Panc1 (cell line): ENCODE measurements at places on chromosomes 2 and 18.
A peak's percentile ranks its signal among the peaks of the same experiment; 100 is the strongest.

DNA sequence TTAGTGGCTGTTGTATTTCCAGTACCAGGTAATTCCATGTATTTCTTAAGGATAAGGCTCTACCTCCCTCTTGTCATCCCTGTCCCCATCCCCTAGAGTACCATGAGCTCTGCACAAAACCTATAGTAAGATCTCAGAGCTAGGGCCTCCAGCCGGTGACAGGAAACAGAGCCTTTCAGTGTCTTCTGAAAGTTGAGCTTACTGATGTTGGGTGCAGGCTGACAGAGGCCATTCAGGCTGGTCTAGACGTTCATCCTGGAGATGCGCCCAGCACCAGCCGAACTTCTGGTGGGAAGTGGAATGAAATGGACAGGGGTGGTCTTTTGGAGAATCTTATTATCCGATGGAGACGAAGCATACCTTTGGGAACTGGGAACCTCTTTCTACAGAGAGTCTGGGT is 16.7 kb upstream of the LYPD6B start:
- no peak for DNase-seq

DNA sequence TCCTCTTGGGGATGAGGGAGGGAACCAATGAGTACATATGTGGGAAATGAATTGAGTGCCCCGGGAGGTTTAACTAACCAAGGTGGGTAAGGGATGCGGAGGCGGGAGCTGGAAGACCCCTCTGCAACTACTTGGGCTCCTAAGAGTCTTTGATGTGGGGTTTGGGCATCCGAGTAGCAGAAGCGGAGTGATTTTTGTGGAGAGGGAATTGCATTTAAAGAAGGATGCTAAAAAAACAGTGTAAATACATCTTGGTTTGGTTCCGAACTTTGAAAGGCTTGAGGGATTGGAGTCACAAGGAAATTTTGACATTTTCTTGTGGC is 215.7 kb downstream of the MCFD2 start:
- no peak for DNase-seq

DNA sequence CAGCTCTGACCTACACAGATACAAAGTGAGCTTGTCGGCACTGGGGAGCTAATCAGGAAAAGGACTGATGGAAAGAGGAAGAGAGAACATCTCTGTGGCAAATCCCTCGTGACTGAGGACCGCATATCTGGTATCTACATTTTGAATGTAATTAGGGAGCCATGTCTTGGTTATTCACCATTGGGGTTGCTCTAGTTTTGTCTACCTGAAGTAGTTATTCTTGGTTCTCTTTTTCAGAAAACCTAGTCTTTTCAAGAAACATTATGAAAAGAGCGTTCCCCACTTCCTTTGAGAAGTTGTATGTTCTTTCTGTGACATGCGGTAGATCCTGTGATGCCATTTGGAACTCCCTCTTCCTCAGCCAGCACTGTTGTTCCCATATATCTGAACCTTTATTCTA is 104.4 kb downstream of the DOCK10 start:
- DNase-seq: no peak

- DNase-seq: no peak
Measured at GRCh38 chr18:79910563-79911343, 40.7 kb downstream of the SLC66A2 start.

DNA sequence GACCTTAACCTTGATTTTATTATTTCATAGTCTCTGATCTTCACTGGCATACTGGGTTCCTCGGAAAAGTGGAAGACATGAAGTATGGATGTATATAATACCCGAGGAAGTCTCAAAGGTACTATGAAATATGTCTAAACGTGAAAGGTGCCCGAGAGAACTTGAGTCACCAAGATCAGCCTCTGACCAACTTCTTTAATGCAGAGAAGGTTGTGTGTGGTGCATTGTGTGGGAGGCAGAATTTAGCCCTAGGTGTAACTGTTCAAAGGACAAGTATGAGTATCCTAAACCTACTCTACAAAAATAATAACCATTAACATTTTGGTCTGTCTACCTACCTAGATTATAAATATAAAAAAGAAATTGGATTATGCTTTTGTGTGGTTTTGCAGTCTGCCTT is 36.1 kb downstream of the OSBPL6 start:
- DNase-seq: no peak

- no peak for DNase-seq
Measured at GRCh38 chr2:237540823-237541222, 25.6 kb upstream of the PRLH start.

DNA sequence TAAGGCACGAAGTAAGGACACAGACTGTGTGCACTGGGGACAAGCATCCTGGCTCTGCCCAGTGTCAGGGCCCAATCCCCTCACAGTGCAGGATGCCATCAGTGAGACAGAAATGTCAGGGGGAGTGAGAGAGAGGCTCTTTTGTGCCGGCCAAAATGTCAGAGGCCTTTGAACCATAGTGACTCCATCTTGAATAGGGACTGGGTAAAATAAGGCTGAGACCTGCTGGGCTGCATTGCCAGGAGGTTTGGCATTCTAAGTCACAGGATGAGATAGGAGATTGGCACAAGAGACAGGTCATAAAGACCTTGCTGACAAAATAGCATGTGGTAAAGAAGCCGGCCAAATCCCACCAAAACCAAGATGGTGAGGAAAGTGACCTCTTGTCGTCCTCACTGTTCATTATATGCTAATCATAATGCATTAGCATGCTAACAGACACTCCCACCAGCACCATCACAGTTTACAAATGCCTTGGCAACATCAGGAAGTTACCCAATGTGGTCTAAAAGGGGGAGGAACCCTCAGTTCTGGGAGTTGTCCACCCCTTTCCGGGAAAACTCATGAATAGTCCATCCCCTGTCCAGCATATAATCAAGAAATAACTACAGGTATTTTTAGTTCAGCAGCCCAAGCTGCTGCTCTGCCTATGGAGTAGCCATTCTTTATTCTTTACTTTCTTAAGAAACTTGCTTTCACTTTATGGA is 337.4 kb downstream of the LPIN1 start:
- DNase-seq: no peak

DNA sequence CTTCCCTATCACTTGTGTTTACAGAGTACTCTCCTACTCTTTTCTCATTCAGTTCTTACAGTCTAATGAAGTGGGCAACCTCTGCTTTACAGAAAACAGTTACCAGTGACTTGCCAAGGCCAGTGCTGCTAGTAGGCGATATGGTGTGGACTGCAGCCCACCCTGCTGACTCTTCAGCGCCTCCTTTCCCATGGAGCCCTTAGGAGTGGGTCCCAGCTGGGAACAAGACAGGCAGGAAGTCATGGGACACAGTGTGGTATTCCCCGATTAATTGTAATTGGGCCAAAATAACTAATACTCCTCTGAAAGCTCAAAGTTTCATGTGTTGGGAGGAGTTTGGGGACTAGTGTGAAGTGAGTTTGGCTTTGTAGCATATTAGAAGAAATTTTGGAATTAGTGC is 120.1 kb upstream of the EML6 start:
- no peak for DNase-seq

DNA sequence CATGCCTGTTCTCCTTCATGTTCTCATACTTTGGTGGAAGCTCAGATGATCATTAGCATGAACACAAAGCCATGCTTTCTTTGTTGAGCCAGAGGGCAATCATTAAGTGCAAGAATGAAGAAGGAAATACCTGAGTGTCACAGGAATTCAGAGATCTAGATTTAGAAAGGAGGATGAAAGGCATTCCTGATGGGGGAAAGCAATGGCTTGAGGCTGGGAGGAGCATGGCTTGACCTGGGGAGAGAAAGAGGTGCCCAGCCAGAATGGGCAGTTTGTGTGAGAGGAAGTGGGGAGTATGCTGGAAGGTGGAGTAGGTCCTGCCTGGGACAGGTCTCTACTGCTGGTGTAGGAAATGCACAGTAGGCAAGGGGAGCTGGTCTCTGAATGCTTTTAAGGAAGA is 35.1 kb downstream of the SLC4A3 start:
- no peak for DNase-seq

GRCh38 chr18:56086176-56086575 is 498.2 kb upstream of the TCF4 start:
- no peak for DNase-seq

DNA sequence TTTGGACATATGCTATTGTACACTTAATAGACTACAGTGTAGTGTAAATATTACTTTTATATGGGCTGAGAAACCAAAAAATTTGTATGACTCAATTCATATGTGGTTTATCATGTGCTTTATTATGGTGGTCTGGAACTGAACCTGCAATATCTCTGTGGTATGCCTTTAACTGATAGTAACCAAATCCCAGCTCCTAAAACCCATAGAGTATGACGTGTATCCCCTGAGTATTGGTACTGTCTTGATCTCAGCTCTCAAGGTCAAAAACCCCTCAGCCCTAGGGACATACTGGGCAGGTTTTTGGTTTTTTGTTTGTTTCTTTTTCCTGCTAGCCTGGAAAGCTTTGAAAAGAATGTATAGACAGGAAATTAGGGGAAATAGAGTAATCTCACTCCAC is 42.2 kb upstream of the ARHGAP15 start:
- DNase-seq: no peak

GRCh38 chr2:225270861-225271260 is 128.6 kb upstream of the NYAP2 start:
- DNase-seq: no peak

DNA sequence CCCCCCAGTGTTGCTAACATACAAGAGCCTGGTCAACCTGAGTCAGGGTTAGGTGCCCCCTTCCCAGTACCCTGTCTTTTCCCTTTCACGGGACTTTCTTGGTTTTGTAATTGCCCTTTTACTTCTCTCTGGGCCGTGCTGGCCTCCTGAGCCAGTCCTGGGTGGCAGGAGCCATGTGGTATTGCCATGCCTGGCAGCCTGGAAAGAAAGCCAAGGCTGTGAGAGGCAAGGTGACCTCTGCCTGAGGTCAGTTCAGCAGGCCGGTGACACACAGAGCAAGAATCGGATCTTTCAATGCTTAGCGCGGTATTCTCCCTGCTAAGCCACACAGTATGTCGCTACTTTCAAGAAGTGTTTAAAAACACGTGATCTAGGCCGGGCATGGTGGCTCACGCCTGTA is 52.3 kb downstream of the C18orf63 start:
- no peak for DNase-seq

GRCh38 chr18:79890674-79891073 is 60.8 kb downstream of the SLC66A2 start:
- no peak for DNase-seq

GRCh38 chr18:2336690-2337392 is 234.5 kb downstream of the METTL4 start:
- DNase-seq: no peak

- DNase-seq: no peak
Measured at GRCh38 chr2:10914272-10914693, 2.5 kb downstream of the KCNF1 start.

DNA sequence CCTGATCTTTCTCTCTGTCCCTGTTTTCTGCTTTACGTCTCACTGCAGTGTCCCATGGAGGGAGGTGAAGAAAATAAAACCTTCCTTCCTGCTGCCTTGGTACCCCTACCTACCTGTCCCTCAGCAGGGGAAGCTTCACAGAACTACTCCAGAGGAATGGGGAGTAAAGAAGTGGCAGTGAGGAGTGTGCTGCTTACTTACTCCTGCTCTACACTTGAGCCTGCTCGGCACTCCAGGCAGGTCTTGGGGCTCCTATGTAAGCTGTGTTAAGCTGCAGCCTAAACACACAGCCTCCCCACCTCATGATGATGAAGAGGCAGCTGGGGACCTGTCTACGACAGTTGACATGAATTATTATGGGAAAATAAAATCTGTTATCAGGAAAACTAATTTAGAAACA is 72.6 kb downstream of the ACSL3 start:
- no peak for DNase-seq

- DNase-seq: no peak
Measured at GRCh38 chr18:44730803-44731529, 50.3 kb downstream of the SETBP1 start.

DNA sequence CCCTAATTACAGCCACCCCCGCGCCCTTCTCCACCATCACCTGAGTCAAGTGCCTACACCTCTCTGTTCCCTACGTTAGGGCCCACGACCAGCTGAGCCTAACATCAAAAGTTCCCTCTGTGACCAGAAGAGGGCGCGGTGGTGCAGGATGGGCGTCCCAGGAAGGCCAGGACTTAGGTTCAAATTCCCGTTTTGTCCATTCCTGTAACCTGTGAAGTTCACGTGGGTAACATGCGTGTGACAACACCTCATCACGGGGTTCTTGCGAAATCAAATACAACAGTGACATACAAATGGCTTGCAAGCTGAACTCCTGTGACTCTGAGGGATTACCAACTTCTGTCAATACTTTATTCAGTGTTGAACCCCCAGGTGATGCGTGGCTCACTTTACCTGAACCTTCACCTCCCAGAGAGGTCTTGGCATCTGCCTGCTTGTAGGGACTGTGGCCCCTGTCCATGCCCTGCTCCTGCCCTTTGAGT is 207.9 kb downstream of the ARL4C start:
- DNase-seq: no peak

- no peak for DNase-seq
Measured at GRCh38 chr2:172394002-172394401, 33.4 kb upstream of the ITGA6 start.

GRCh38 chr2:105038383-105039061 is 653 bp downstream of the MRPS9 start:
- DNase-seq: peak; percentile 4

- peak; percentile 1 for DNase-seq
Measured at GRCh38 chr2:29013057-29013780, 32.1 kb downstream of the TOGARAM2 start.

GRCh38 chr18:3690764-3691066 is 240.7 kb downstream of the TGIF1 start:
- DNase-seq: no peak

DNA sequence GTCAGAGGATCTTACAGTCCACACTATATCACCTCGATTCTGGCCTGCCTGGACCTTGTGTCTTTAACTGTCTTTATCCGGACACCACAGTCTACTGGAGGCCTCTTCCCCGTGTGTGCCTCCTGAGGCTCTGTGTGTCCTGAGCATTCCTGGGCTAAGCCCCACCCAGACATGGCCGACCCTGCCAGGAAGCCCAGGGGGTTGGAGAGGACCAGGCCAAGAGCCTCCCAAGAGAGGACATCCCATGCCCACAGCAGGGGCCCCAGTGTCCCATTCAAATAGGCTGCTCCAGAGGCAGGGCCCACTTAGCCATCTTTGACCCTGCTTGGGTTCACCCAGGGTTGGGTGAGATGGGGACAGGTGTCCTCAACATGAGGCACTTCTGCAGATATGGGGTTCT is 84.7 kb upstream of the OTOS start:
- DNase-seq: no peak

- DNase-seq: no peak
Measured at GRCh38 chr2:96547731-96548171, 11.2 kb downstream of the ARID5A start.

DNA sequence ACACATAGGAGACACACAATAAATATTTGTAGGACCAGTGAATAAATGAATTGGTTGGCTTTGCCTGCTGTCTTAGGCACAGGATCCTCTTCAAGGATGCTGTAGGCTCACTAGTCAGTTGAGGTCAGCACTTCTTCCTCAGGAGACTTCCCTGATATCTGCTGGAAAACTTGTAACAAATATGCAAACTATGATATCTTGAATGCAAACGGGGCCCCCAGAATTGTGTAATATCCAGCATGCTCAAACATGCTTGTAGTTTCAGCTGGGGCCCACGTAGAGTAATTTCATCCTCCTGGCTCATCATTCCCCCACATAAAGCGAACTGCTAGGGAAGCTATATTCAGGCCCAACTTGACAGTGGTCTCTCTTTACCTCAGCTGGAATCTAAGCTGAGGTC is 43.6 kb downstream of the POLE4 start:
- DNase-seq: no peak
